CD8-positive, alpha-beta T cell (primary cell): ENCODE measurements at places on chromosomes 5 and 9. TPM values are rescaled to one million over a fixed set of nuclear protein-coding genes. Genes with fewer than 3 reads are reported as not detected.

PPIC gene
- total RNA-seq, result not detected

PCAT7 gene
- total RNA-seq, result not detected

STPG3 gene
- total RNA-seq, result not detected

INSL4 gene
- total RNA-seq, result not detected

C8G gene
- total RNA-seq, result not detected

UAP1L1 gene
- total RNA-seq, result 14.1 TPM

NLN gene
- 1.5 TPM for total RNA-seq
